ENCODE measurements at places on chromosomes 3 and 15.

DNA sequence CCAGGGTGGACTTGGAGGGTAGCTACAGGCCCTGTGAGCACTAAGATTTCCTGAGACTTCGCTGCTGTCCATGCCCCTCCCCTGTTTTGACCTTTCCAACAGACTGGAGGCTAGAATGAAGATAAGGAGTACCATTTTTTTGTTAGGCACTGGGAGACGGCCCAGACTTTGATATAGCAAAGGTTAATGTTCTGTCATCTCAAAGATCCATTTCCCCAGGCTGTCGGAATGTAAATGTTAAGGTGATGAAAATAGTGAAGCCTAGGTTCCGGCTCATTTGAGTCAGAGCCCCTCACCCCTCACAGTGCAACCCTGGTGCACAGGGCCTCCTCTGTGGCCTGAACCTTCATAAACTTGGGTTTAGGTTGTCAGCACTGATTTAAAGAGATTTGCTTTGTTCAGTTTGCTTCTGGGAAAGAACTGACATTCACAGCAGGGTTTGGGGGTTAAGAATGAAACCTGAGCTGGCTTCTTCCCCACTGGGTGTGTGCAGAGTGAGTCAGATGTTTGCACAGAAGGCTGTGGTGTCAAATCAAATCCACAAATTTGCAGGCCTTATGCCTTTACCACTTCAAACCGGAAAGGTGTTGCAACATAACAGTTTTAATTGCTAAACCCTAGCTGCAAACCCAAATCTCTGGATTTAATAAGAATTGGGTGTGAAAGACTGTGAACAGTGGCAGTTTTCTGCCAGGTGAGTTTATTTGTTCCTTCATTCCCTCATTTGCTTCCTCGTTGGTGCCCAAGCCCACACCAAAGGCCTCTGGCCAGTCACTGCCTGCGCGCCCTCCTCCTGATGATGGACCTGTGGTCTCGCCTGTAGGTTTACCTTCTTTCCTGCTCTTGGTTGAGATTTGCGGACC, 20.6 kb upstream of the KCTD6 start:
- DNase-seq, result peak; percentile 99

GRCh38 chr15:71730277-71731144, 79.8 kb upstream of the NR2E3 start:
- DNase-seq, result peak; percentile 86

DNA sequence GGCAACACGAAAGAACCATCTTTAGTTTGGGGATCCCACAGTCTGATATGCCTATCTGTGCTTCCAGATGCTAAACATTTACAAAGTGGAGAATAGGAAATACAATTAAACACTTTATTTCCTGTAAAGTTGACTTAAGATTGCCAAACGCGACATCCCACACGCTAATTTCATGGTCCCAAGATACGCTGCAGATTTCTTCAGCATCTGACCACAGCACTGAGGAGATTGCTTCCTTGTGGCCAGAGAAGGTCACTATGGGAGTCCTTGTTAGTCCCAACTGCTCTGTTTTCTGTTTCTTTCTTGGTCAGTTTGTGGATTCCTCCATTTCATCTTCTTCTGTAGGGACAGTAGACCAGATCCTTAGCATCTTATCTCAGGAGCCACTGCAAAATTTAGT, 43.3 kb downstream of the ASB7 start:
- no peak for DNase-seq

DNA sequence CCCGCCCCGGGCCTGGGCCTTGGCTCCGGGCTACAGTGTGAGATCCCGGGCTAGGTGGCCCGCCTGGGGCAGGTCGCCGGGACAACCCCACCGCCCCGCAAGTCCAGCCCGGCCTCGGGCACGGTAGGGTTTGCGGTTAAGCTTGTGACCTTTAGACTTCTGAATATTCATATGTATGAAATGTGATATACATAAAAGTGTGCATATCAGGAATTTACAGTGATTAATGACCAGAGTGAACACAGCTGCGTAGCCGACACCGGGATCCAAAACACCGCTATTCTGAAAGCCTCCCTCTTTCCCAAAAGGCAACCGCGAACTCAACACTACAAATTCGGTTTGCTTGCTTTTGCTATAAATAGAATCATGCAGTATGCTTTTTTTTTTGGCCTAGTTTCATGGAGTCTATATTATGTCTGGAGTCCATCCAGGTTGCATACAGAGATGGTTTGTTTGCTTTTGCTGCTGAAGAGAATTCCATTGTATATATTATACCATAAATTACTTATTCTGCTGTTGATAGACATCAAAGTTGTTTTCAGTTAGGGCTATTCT, 636 bp upstream of the SNRPA1 start:
- peak; percentile 69 for DNase-seq

DNA sequence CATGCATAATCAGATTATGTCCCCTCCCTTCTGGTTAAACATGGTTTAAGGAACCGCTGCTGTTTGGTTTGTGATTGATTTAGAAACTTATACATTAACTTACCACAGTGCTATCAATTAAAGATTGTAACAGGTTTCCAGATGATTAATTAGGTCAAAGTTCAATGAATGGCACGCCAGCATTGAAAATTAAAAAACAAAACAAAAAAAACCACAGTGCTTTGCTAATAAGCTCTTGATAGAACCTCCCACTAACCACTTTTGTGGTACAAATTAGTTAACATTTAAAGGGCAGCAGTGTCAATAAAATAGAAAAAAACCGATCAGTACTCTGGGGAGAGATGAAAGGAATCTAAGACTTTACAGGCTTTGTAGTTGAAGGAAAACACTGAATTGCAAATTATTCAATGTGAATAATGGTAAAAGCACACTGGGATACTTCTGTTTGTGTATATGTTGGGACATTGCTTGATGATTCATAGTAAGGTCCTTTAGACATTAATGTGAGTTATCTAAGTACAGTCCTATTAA, 7.6 kb upstream of the C3orf38 start:
- peak; percentile 54 for DNase-seq

GRCh38 chr15:70701891-70702568, 61.3 kb downstream of the UACA start:
- DNase-seq, result peak; percentile 82

GRCh38 chr3:147758771-147759170, 349.6 kb downstream of the ZIC1 start:
- DNase-seq, result peak; percentile 43

DNA sequence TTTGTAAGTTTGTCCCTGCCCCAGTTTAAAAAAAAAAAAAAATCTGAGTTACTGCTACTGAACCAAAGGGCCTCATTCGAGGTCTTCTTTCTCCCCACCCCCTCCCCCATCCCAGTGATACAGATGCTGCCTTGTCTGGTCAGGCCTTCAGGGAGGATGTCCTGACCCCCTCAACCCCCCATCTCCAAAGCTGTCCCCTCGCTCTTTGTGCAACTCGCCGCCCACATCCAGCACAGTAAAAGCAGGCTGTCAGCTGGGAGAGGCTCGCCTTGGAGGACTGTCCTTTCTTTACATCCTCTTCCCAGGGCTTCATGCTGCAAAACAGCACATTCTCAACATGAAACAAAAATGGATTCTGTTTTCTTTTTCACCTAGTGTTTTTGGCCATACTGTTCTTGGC, 133.4 kb downstream of the VGLL4 start:
- no peak for DNase-seq

- DNase-seq, result no peak
Measured at GRCh38 chr3:143067201-143067600, 52.4 kb upstream of the CHST2 start.

DNA sequence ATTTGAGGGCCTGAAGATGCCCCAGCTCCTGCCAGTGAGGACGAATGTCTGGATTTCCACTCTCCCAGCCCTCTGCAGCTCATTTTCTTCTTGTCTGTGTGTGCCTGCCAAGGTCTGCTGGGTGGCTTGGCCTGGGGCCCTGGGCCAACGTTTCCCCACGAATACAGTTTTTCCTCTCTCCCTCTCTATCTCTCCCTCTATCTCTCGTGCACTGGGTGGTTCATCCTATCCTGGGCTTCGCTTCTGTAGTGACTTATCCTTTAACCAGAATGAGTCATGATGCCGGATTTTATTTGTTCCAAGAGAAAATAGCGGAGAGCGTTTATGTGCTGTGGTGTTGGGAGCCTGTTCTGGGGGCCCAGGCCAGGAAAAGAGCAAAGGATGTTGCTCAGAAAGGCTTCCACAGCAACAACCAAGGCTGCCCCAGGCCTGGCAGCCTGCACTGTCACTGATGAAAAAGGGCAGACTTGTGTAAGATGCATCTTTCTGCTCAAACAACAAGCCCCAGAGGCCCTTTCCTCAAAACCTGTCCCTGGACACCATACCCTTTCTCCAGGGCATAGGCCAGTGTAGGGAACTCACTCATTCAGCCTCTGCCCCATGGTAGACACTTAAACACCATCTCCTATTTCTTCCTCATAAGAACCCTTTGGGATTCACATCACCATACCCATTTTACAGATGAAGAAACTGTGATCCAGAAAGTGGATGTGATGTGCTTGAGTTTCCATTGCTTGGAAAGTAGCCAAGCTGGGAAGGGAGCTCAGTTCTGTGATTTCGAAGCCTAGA, 47.3 kb downstream of the ITGA11 start:
- peak; percentile 86 for DNase-seq

DNA sequence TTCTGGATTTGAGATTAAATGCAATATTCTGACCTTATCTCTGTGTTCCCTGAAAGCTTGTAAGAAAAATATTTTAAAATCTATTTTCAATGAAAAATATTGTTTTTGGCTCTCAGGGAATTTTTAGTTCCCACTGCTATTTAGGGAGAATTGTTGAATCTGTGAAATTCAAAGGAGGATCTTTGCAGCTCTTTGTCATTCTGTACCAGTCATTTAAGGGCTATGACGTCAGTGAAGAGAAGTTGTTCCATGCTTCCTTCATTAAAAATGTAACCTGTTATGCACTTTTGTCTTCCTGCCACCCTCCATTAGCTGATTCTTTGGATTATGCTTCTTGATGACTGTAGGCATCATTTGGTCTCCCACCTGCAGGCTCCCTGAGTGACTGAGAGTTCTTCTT, 427.8 kb upstream of the C2CD4B start:
- no peak for DNase-seq

DNA sequence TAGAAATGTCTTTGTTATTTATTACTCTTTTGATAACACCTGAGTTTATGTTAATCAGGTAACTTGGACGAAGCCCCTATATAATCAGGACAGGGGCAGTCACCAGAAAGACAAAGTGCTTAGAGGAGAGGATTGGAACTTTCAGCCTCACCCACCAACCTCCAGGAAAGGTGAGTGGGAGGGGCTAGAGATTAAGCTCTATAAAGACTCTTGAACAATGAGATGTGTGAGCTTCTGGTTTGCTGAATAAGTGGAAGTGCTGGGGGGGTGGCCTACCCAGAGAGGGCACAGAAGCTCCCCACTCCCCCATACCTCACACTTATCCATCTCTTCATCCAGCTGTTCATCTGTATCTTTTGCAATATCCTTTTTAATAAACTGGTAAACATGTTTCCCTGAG, 73.9 kb downstream of the TTBK2 start:
- DNase-seq, result no peak

- peak; percentile 11 for DNase-seq
Measured at GRCh38 chr3:132254076-132254755, 63.0 kb upstream of the ACP3 start.

DNA sequence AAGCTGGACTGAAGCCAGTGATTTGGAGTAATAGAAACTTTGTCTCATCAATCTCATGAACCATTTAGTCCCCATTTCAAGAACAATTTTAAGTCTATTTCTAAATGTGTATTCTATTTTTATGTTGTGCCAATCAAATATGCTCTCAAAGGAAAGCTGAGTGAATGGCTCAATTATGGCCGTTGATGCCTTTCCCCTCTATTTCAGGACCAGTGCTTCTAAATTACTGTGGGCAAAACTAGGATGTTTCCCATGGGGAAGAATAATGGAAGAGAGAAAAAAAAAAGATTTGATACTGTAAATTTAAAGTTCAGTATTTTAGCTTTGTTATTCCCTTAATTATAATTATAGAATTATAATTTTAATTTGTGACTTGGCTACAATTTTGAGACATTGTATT, 110.1 kb downstream of the CADM2 start:
- DNase-seq, result no peak

- DNase-seq, result peak; percentile 92
Measured at GRCh38 chr15:70327856-70328678, 230.3 kb upstream of the TLE3 start.

DNA sequence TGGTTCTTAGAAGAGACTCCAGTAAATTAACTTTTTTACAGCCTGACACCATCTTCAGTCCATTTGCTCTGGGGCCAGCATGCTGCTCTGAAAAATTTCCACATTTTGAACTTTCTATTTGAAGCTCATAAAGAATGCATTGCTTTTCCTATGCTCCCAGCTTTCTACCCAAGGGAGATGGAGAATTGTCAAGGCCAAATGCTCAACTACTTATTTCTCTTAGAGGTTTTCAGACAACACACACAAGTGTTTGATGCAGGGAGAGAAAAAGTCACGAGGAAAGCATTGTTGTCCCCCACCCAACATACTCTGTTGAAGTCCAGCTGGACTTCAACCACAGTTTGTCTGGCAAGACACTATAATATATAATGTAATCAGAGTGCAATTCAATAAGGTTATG, 100.3 kb upstream of the CADPS start:
- DNase-seq, result no peak

DNA sequence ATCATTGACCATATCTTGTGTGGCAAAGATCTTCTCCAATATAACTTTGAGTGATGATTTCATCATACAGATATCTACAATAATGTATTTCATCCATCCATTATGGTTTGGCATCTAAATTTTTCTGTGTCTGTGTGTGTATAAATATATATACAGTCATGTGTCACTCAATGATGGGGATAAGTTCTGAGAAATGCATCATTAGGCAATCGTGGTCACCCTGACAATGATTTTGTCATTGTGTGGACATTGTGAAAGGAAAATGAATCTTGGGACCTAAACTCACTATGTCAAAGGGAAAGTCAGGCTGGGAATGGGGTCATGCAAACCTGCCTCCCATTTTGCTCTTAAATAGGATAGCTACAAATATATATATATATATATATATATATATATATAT, 12.4 kb downstream of the CFAP161 start:
- no peak for DNase-seq

- DNase-seq, result no peak
Measured at GRCh38 chr3:39241561-39241960, 38.3 kb downstream of the CX3CR1 start.

DNA sequence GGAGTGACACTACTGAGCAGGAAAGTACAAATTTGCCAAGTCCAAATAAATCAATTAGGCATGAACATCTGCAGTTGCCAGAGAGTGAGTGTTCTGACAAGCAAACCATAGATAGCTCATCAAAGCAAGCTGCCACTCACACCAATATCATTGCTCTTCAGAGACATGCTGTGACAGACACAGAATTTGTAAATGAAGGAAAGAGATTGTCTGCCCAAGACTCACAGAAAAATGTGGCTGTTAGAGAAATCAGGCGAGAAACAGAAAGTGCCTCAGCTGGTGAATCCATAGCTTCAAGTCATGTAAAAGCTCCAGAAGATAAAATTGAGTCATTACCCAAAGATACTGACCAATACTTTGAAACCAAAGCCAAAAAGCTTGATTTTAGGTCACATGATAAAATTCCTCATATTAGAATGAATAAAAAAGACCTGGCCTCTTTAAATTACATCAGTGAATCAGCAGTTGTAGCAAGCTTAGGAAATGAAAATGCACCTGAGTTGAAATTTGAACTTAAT, 50.8 kb downstream of the CRYBG3 start:
- peak; percentile 12 for DNase-seq

GRCh38 chr3:190618330-190619030, 104.6 kb downstream of the IL1RAP start:
- no peak for DNase-seq
